ENCODE measurements at places on chromosomes 13 and 19.

- no peak for DNase-seq
Observed at GRCh38 chr19:7552781-7553180, 17.3 kb downstream of the PNPLA6 start.

- no peak for DNase-seq
Observed at GRCh38 chr19:54955376-54955775, 8.0 kb upstream of the NLRP7 start.

GRCh38 chr19:30102239-30102638 is 160.2 kb downstream of the URI1 start:
- DNase-seq: no peak

DNA sequence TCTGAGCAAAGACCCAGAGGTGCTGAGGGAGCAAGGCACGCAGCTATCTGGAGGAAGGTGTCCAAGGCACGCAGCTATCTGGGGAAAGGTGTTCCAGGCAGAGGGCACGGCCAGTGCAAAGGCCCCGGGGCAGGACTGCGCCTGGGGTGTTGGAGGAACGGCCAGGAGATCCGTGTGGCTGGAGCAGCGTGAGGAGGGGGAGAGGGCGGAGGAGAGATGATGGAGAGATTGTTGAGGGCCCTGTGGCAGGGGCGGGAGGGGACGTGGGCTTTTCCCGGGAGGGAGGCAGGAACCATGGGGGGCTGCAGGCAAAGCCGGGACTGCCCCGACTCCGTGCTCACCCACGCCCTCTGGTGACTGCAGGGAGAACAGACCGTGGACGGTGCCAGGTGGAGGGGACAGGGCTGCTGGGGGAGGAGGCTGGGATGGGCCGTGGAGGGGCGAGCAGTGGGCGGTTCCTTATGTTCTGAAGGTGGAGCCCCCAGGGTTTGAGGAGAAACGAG is 13.3 kb upstream of the MISP start:
- no peak for DNase-seq

- peak; percentile 58 for DNase-seq
Observed at GRCh38 chr13:69324090-69324886, 783.3 kb upstream of the ATXN8OS start.

- DNase-seq: no peak
Observed at GRCh38 chr13:37216331-37216730, 110.9 kb upstream of the CSNK1A1L start.

All from NCI-H510A treated with DMSO at 0.1 percent for 48 hours (cell line).